ENCODE measurements at places on chromosomes 5 and 9.

- DNase-seq: no peak
Observed at GRCh38 chr9:112411626-112412027, 31.7 kb downstream of the HSDL2 start.

DNA sequence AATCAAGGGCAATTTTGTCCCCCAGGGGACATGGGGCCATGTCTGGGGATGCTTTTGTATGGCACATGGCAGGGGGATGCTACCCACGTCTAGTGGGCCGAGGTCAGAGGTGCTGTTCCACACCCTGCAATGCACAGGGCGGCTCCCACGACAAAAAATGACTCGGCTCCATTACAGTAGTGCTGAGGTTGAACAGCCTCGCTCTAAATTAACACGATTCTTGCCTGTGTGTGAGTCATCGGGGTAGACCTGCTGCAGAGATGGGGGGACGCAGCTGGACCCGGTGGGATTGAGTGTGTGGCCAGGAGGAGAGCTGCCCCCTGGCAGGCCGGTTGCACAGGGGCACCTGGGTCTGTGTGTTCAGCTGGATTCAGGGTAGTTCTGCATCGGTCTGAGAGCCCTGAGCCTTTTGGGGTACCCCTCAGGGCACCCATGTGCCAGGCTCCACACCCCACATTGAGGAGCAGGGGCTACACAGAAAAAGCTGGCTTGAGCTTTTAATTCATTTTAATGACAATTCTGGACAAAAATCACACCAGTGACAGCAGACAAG lies 20.0 kb upstream of the COL5A1 start:
- no peak for DNase-seq

GRCh38 chr5:97998941-97999340 lies 774.5 kb upstream of the RGMB start:
- DNase-seq: no peak

DNA sequence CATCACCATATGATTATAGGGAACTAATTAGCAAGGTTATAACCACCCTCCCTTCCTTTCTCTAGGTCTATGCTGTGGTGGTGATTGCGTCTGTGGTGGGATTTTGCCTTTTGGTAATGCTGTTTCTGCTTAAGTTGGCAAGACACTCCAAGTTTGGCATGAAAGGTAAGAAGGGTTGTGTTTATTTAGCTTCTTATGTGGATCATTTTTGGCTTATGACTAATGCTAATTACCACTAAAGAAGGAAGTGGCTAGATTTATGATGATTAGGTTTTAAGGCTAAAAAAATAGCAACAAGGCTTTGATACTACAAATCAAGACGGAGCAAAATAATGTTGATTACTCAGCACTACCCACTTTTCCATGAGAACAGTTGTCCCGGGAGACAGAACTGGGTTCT lies 82.4 kb downstream of the NTRK2 start:
- no peak for DNase-seq

DNA sequence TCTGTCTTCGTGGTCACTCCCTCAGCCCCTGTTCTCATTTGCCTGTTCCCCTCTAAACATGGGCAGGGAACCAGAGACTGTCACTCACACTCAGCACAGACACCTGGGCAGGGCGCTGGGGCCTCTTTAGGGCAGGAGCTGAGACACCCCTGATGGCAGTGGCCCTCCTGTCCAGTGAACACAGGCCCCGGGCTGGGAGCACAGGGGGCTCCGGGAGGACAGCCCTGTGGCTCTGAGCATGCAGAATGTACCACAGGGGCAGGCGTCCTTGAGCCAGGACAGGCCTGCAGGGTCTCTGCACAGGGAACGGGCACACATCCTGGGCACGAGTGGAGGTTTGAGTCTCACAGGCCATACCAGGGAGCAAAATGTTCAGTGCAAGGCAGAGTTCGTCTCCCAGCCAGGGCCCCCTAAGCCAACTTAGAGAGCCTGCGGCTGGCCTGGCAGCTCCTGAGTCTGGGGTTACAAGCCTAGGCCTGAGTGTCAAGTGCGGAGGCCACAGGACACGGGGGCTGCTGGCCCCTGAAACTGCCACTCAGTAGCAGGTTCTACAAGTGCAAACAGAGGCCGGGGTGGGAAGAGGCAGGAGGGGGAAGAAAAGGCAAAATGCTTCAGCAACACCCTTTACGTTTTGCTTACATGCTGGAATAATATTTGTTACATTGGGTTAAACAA lies 55.9 kb upstream of the NKD2 start:
- no peak for DNase-seq

- no peak for DNase-seq
Observed at GRCh38 chr9:34556949-34557348, 32.6 kb downstream of the CNTFR start.

- no peak for DNase-seq
Observed at GRCh38 chr9:81693671-81694378, 4.5 kb upstream of the TLE1 start.

GRCh38 chr9:21656776-21657674 lies 145.4 kb upstream of the MTAP start:
- DNase-seq: no peak

DNA sequence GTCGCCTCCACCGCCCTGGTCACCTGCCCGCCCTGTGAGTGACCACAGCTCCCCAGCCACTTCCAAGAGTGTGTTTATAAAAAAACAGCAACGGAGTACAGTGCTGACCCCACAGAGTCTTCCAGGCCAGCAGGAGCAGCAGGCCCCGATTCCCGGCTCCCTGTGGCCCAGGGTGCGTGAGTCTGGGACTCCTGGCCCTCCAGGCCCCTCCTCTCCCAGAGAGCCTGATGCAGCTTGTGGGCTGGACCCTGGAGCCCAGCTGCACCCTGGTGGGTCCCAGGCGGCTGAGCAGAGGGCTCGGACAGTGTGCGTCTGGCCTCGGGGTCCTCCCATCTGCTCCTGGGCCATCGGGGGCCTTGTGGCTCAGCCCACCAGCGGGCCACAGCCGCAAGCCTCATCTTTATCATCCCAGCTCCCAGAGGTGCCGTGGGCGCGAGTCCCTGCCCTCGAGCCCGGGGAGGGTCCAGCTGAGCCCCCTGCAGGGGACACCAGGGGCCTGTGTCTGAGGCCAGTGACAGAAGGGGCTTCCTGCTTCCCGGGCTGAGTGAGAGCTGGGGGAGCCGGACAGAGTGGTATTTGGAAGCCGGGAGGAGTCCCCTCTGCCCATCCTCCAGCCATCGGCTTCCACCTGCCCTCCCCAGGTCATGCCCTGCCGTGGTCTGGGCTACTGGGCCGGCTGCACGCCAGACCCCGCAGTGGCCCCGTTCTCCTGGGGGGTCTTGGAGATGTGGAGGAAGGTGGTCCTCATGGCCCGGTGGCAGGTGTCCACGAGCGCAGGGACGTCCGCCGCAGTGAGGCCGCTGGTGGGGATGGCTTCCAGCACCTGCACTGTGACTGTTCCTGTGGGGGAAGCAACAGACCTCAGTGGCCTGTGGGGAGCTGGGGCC lies 10.6 kb downstream of the EGFL7 start:
- no peak for DNase-seq

DNA sequence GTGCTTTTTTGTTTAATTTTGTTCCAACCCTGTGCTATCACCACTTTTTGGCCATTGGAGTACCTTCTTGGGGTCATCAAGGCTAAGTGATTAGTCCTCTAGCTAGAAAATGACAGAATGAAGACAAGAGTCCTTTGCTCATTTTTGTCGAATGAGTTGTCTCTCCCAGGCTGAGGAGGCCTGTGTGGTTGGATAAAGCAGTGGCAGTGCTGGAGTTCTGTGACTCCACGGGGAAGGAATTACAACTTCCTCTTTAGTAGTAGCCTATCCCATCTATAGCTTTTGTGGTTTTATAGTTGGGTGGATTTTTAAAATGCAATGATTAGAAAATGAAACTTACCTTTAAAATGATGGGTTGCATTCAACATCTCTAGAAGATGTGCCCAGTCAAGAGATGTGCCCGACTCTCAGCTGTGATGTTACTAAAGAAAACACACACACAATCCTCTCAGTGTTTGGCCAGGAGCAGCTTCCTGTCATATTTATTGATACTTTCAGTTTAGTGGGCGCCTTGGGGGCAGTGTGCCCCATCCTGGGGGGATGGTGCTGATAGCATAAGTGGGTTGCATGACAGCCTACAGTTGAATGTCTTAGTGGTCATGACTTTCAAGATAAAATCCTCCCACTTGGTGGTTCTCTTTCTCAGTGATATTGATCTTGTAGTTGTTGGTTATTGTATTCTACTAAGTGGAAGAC lies 11.9 kb downstream of the OTULINL start:
- no peak for DNase-seq

DNA sequence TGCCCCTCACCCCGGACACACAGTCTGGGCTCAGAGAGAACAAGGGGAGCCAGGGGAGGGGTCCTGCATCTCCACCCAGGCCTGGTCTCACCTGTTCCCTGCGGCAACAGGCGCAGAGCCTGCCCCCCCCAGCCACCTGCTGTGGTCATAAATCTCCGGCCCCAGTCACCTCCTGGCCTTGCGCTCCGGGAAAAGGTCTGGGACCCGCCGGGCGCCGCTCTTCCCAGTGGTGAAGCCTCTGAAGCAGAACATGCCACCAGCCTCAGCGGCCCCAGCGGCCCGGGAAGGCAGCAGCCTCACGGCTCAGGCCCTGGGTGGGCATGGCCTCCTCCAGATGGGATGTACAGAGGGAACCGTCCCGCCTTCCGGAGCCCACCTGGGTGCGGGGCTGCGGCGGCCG lies 20.6 kb downstream of the NOTCH1 start:
- DNase-seq: no peak

GRCh38 chr5:96752341-96753016 lies 55.3 kb downstream of the ERAP1 start:
- peak; percentile 77 for DNase-seq

- DNase-seq: no peak
Observed at GRCh38 chr9:27112235-27112634, 3.2 kb downstream of the TEK start.

GRCh38 chr9:122218935-122219855 lies 9.6 kb downstream of the LHX6 start:
- no peak for DNase-seq

- no peak for DNase-seq
Observed at GRCh38 chr9:98517761-98518160, 191.0 kb downstream of the GABBR2 start.

DNA sequence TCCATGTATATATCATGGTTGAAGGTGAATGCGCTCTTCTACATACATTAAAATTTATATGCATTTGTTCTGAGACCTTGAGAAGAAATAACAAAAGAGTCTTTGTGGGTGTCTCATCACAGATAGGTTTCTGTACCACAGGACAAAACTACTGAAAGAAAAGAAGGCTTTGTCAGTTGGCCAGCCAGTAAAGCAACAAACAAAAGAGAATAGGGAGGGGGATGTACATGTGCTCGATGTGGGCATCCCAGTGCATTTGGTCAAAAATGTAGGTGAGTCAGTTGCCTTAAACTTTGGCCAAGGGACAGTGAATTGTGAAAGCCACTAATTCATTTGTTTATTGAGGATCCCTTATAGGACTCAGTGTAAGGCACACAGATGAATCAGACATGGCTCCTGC lies 13.3 kb downstream of the RBM18 start:
- no peak for DNase-seq

- DNase-seq: no peak
Observed at GRCh38 chr5:151094852-151095245, 14.0 kb upstream of the TNIP1 start.

DNA sequence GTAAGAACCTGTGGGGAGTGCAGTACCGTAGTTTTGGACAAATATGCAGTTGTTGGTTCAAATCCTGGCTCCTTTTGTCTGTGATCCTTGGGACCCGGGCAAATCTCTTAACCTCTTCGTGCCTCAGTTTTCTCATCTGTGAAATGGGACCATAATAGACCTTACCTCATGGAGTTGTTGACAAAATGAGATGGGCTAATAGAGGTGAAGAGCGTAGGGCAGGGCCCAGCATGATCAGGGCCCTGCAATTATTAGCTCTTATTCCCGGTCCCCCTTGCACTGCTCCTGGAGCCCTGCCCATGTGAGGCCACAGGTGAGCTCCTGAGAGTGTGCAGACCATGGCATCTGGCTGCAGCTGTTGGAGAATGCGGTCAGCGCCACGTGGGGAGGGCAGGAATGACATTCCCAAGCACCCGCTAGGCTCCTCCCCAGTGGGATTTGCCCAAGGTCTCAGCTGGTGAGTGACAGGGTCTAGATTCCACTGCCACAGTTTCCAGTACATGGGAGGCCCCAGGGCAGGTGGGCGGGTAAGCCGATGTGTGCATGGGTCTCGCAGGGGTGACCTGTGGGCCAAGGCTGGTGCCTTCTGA lies 41.0 kb downstream of the NEK6 start:
- no peak for DNase-seq

DNA sequence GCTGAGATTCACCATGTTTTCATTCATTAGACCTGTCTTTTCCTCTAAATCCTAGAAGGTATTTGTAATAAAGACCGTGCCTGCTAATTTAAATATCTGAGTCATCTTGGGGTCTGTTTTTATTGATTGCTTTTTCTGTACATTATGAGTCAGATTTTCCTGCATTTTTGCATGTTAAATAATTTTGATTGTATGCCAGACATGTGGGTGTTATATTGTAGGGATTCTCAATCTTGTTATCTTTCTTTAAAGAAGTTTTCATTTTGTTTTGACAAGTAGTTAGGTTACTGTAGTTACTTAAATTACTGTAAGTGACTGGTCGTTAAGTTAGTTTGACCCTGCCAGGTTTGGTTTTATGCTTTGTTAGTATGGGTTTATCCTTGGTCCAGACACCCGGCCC lies 35.1 kb downstream of the EXOSC2 start:
- no peak for DNase-seq

DNA sequence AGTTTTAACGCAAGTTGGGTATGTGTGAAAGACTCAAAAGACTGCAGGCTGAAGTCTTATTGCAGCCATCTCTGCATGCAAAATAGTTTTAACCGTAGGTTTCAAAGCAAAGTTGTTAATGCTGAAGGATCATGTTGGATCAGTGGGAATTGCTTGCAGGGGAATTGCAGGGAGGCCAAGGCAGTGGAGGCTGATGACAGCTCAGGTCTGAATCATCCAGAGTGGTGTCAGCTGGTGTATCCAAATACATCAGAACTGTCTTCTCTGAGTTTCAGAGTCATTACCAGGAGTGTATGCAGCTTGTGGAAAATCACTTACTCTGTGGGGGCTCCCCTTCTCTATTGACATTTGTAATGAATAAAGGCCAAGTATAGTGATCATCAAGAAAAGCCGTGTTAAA lies 435.7 kb downstream of the SH3GL2 start:
- no peak for DNase-seq

GRCh38 chr9:12699529-12699928 lies 6.3 kb downstream of the TYRP1 start:
- DNase-seq: no peak

DNA sequence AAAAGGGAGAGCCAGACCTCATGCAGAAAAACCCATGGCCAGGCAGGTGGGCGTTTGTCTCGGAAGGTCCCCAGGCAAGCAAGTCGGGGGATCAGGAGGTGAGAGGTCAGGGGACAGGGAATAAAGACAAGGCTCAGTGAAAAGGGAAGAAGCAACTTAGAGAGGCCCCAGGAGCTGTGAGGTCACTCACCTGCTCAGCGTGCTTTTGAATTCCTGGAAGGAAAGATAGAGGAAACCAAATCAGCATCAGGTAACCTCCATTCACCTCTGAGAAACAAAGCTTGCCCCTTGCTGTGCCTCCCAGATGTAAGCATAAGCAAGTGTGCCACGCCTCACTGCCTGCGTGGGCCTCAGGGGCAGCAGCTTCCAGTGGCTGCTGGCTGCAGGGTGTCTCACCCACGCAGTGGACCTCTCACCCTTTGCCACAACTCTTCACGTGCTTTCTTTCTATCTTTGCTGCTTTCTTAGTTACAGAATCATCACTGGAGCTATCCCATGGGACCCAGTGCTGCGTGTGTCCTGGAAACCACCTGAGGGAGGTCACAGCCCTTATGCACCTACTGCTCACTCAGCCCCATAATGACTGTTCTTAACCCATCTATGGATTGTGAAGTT lies 6.0 kb downstream of the TRIM7 start:
- DNase-seq: no peak

Data from NCI-H2029 (cell line).